ENCODE measurements at places on chromosomes 13 and 19.

DNA sequence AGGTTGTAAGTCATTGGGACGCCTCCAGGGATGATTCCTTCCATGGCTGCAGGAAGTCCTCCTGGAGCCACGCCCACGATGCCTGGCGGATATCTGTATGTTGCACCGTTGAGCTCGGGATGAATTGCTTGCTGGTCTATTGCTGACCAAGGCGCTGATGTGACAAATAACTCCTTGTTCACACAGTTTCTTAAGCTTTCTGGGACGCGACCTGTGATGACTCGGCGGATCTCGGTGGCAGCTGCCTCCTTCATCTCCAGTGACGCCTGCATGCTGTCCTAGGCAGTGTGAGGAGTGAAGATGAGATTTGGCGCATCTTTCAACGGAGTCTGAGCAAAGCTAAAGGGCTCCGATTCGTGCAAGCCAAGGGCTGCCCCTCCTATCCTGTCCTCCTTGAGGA, 7.6 kb upstream of the ZNF566 start:
- no peak for DNase-seq

GRCh38 chr19:4636151-4636717, 3.1 kb upstream of the TNFAIP8L1 start:
- DNase-seq, result no peak

DNA sequence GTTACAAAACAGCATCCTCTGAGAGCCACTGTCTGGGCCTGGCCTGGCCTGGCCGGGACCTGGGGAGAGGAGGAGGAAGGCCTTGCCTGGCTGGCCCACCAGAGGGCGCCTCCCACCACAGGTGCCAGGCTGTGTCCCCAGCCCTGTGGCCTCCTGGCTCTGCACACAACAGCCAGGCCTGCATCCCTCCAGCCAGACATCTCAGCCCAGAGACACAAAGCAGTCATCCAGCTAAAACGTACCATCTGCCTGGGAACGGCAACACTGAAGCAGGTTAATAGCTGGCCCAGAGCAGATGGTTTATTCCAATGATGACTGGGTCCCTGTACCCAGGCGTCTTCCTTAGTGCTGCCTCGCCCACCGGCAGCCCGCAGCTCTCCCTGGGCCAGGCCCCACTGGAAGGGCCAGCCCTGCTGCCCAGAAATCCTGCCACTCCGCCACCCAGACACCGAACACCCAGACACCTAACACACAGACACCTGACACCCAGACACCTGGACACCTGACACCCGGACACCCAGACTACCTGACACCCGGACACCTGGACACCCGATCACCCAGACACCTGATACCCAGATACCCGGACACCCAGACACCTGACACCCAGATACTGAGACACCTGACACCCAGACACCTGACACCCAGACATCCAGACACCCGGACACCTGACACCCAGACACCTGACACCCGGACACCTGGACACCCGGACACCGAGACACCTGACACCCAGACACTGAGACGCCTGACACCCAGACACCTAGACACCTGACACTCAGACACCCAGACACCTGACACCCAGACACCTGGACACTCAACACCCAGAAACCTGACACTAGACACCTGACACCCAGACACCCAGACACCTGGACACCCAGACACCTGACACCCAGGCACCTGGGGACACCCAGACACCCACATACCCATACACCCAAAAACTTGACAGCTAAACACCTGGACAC, 20.1 kb downstream of the C19orf12 start:
- DNase-seq, result peak; percentile 94

GRCh38 chr13:63690672-63691071, 2275.0 kb upstream of the PCDH20 start:
- DNase-seq, result no peak

DNA sequence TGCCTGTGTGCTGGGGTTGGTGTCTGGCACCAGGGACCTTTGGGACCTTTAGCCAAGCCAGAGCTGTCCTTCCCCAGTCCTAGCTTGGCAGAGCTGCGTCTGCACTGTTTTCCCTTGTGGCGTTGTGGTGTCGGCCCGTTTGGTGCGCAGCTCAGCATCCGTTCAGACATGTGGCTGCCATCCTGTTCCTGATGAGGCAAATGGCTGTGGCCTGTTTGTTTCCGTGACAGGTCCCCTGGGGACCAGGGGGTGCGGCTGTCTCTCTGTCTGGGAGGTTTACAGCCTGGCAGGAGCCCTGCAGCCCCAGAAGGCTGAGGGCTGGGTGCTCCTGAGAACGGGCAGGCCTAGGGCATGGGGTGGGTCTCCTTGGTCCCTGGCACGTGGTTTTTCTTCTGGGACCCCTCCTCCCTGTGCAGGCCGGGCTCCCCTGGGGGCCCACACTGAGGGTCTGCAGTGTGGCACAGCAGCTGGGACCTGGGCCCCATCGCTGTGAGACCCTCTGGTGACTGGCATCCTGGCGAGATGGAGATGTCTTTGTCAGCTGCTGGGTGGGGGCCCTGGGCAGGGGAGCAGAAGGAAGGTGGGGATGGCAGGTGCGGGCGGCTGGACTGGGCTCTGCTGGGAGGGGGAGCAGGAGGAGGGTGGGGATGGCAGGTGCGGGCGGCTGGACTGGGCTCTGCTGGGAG, 4.0 kb downstream of the SPPL2B start:
- no peak for DNase-seq

DNA sequence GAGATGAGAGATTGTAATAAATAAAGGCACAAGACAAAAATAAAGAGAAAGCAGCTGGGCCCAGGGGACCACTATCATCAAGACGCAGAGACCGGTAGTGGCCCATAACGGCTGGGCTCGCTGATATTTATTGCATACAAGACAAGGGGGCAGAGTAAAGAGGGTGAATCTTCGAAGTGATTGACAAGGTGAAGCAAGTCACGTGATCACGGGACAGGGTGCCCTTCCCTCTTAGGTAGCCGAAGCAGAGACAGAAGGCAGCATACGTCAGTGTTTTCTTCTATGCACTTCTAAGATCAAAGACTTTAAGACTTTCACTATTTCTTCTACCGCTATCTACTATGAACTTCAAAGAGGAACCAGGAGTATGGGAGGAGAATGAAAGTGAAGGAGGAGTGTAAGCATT, 4.6 kb upstream of the PRKCG start:
- DNase-seq, result no peak

DNA sequence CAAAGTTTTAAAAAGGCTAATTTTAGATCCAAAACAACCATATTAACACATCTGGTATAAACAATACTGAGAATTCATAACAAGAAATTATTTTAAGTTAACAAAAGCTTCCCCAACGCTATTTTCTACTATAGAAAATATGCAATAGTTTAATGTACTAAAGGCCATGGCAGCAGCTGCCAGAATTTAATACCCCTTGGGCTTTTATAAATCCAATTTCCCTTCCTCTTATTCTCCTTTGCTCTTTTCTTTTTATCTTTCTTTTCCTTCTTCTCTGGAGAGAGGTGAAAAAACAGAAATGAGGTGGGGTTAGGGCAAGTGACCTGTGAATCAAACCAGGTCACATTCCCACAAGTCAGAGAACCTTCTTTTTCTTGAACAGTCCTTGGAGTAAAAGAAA, 58.9 kb downstream of the ENOX1 start:
- DNase-seq, result no peak

DNA sequence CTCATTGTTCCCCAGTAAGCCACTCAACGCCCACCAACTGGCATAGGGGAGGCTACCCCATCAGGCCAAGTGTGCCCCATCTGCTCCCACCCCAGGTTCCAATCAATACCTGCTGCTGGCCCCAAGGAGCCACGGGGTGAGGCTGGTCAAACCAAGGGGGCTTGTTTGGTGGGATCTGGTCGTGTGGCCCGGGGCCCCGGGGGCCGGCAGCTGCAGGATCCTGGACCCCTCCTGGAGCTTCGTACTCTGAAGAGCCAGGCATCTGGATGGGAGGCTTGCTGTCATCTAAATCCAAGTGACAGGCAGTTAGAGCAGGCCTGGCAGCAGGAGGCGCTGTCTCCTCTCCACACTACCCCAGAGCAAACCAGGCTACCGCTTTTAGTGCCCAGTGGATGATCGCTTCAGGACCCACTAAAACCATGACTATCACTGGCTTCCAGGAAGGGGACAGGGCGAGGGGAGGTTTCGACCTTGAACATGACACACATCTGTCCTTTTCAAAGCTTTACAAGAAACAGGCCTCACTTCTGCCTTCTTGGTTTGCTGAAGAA, 14.2 kb downstream of the CHERP start:
- DNase-seq, result no peak

DNA sequence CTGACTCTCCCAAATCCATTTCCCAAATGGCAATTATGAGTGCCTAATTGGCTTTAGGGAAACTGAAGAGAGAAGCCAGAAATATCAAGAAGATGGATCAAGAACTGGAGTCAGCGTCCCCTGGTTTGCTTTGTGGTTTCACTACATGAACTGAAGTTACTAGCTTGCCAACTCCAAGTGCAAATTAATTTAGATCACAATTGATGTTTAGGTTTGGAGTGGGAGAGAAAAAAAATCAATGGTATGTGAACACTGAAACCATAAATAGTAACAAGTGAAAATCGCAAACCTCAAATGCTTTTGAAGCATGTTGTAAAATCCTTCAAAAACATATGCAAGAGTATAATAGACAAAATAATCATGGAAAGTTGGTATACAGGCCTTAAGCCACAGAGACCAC, 1528.6 kb upstream of the SLC10A2 start:
- DNase-seq, result no peak

- DNase-seq, result no peak
These were observed 7.1 kb downstream of the SERTM1 start for GRCh38 chr13:36680913-36681312.

GRCh38 chr13:114102131-114102520, 30.3 kb downstream of the RASA3 start:
- DNase-seq, result peak; percentile 8

DNA sequence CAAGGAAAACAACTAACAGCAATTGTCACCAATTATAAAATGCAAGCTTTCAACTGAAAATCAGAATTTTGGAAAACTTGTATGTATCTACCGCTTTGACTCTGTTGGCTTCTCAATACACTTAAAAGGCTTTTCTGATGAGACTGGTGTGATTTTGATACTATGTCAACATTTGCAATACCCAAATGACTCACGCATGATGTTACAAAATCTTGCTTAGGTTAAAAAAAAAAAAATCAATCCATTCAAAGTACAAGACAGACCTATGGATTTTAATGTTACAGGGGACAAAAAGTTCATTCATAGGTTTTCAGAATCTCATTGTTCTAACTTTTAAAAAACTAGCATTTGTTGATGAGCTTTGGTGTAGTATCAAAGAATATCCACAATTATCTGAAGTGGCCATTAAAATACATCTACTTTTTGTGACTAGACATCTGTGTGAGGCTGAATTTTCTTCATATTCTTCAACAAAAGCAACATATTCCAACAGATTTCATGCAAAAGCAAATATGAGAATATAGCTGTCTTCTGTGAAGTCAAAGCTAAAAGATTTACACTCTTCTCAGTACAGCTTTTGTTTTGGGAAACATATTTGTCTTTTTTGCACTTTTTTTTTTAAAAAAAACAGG, 10.7 kb downstream of the ELF1 start:
- no peak for DNase-seq

DNA sequence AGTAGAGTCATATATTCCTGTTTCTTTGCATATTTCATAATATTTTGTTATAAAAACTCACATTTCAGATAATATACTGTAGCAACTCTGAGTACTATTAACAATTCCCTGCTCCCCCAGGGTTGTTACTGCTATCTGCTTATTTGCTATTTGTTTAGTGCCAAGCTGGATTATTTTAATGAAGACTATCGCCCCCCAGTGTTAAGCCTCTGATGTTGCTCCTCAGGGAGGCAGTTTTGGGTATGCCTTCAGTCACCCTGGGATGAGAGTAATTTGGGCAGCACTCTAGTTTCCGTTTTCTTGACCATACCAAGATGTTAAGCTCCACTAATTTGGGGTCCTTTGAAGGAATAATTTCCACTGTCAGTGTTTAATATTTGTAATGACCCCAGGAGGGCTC, 46.0 kb downstream of the MICU2 start:
- no peak for DNase-seq

- DNase-seq, result no peak
These were observed 55.2 kb downstream of the SPATA13 start for GRCh38 chr13:24215732-24216131.

Data from posterior cingulate gyrus (tissue), 11 donors.